ENCODE measurements at places on chromosomes 7 and 10. TPM values are rescaled to one million over a fixed set of nuclear protein-coding genes. Genes with fewer than 3 reads are reported as not detected.

Gene GPR26
- total RNA-seq = not detected

- H3K27ac ChIP-seq = no peak overlapping the region
- no peaks in the 10 kb centered on the region for H3K36me3 ChIP-seq
- H3K27me3 ChIP-seq = no peaks in the 10 kb centered on the region
- no peak overlapping the region for H3K4me3 ChIP-seq
- DNase-seq = no peak
Observed at GRCh38 chr7:159210581-159211235, 66.0 kb upstream of the VIPR2 start.

Gene OR9A2
- 1.2 TPM for total RNA-seq

- H3K27me3 ChIP-seq = no peaks in the 10 kb centered on the region
- no peaks in the 10 kb centered on the region for H3K4me1 ChIP-seq
- no peak overlapping the region for H3K27ac ChIP-seq
- H3K36me3 ChIP-seq = no peaks in the 10 kb centered on the region
Observed at GRCh38 chr10:82980321-82980720, 1105.3 kb downstream of the NRG3 start.

Gene GRM3
- total RNA-seq = not detected

Gene FOXP2
- 11.1 TPM for total RNA-seq

- peak overlapping the region; percentile 50 for H3K4me3 ChIP-seq
- no peaks in the 10 kb centered on the region for H3K4me1 ChIP-seq
- no peak overlapping the region for H3K27ac ChIP-seq
- H3K27me3 ChIP-seq = no peaks in the 10 kb centered on the region
- no peak for DNase-seq
Observed at GRCh38 chr7:101936611-101937231, 119.3 kb downstream of the CUX1 start.

- H3K27ac ChIP-seq = peak overlapping the region; percentile 88
- H3K4me1 ChIP-seq = peaks cover 6% of the 10 kb centered on the region
- H3K4me3 ChIP-seq = peak overlapping the region; percentile 91
- H3K36me3 ChIP-seq = no peaks in the 10 kb centered on the region
- no peaks in the 10 kb centered on the region for H3K27me3 ChIP-seq
Observed at GRCh38 chr10:70232859-70233108, 445 bp downstream of the PPA1 start.

DNA sequence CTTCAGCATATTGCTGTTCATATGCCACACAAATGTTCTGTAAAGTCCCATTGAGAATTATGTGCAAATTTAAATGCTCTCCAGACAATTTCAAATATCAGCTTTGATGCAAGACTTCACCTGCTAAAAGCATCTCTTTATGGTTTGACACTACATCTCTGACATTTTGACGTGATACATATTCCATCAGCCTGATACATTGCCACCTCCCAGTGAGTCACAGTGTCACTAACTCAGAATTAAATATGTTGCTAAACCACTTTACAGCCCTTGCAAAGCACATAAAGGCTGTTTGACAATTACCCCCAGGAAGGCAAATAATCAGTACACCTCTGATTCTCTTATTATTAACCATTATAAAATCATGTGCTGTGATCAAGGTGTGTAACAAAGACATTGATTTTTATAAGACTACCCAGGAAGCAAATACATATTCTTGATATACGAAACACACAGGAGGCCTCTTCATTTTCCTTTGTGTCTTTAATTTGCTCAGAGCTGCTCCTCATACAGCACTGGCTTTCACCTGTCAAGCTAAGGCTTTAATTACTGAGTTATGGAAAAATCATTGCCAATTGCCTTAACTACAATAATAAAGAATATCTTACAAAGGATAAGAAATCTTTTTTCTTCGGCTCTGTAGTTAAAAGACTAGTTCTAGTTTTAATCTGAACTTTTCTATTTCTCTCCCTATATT lies 547.5 kb upstream of the C7orf33 start:
- no peaks in the 10 kb centered on the region for H3K27me3 ChIP-seq
- no peak overlapping the region for H3K27ac ChIP-seq
- no peak for DNase-seq
- H3K4me1 ChIP-seq = no peaks in the 10 kb centered on the region
- H3K4me3 ChIP-seq = no peak overlapping the region

- no peaks in the 10 kb centered on the region for H3K27me3 ChIP-seq
- no peaks in the 10 kb centered on the region for H3K4me1 ChIP-seq
- H3K4me3 ChIP-seq = no peak overlapping the region
- DNase-seq = no peak
Observed at GRCh38 chr7:149637911-149638565, 135.3 kb downstream of the ZNF467 start.

Gene SLC16A12
- 3.4 TPM for total RNA-seq

- no peaks in the 10 kb centered on the region for H3K4me1 ChIP-seq
- H3K4me3 ChIP-seq = no peak overlapping the region
- H3K27ac ChIP-seq = peak overlapping the region; percentile 84
- H3K36me3 ChIP-seq = no peaks in the 10 kb centered on the region
Observed at GRCh38 chr10:29643771-29644501, 9.2 kb upstream of the SVIL start.

DNA sequence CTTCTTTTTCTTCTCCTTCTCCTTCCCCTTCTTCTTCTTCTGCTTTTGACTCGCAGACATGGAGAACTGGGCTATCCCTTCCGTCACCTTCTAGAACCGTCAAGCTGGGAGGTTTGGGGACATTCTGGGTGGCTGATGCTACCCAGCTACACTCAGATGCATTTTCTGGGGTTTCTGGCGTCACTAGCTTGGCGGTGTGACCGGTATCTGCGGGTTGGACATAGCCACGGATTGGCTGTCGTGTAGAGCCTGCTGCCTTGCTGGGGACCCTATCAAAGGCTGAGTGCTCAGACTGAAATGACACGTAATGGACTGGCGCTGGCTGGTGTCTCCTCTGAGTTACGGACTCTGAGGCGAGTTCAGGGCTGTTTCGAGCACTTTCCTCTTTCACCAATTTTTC lies 101.7 kb downstream of the SVIL start:
- no peaks in the 10 kb centered on the region for H3K36me3 ChIP-seq
- peaks cover 5% of the 10 kb centered on the region for H3K4me1 ChIP-seq
- H3K27me3 ChIP-seq = no peaks in the 10 kb centered on the region
- no peak overlapping the region for H3K4me3 ChIP-seq
- no peak overlapping the region for H3K27ac ChIP-seq

Gene AP1S1
- 55.7 TPM for total RNA-seq

All from breast epithelium (tissue), 4 donors.